ENCODE measurements at places on chromosomes 11 and 22. TPM values are rescaled to one million over a fixed set of nuclear protein-coding genes. Genes with fewer than 3 reads are reported as not detected.

DNA sequence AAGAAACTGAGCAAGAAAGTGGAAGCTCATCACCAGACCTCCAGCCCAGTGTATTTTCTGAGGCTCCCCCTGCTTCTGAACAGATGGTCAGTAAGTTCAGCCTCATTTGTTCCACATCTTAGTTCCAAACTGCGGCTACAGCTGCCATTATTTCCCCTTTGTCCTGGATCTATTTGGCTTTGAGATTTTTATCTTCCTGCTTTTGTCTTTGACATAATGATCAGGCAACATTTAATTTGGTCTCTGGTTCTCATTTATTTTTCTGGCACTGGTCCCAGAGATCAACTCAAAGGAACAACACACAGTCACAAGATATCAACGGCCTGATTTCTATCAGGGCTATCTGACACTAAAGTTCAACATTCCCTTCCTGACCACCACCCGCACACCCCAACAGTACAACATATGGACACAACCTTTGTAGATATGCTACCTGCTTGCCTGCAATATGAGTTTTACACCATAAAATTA is 137.5 kb downstream of the FAM76B start:
- no peak for DNase-seq

DNA sequence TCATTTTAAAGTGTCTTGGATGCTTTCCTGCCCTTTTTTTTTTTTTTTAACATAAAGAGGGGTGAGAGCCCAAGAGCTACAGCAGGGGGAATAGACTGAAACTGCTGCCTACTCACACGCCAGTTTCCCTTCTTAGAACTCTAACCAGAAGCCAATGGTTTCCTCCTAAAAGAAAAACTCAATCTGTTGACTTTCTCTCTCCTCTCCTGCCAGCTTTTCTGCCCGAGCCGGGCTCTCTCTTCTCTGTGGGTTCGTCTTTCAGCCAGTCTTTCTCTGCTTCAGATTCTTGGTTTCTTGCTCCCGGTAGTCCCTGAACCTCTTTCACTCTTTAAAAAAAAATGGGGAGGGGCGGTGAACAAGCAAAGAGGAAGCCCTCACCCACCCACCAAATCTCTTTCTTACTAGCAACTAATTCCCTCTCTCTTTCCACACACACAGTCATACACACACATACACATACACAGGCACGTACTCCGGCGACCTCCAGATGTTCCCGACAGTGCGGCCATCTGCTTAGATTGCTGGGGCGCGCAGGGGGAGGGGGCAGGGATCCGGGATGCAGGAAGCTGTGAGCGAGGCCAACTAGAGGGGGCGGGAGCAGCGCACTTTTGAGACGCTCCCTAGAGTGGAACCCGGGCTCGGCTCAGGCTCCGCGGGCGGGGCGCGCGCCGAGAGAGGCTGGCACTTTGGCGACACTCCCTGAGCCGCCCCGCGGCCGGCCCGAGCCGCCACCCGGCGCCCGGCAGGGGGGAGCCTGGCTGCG is 444 bp upstream of the TSKU start:
- DNase-seq: peak; percentile 97

DGAT2 gene
- 7.6 TPM for total RNA-seq

SLCO2B1 gene
- not detected for total RNA-seq

- DNase-seq: no peak
Observed at GRCh38 chr11:134474942-134475341, 62.9 kb upstream of the B3GAT1 start.

DNA sequence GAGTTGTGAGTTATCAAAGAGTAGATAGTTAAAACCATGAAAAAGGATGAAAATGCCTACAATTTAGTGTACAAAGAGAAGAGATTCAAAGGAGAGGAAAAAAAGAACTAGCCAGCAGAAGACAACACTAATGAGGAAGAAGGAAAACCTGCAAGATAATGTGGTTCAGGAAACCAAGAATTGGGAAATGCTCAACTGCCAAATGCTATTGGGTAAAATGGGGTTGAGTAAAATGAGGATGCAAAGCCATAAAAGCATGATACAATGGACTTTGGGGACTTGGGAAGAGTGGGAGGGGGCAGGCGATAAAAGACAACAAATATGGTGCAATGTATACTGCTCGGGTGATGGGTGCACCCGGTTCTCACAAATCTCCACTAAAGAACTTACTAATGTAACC is 7.6 kb upstream of the OR52K2 start:
- DNase-seq: no peak

SOX6 gene
- total RNA-seq: not detected

GRCh38 chr22:28737701-28738100 is 3.9 kb downstream of the CHEK2 start:
- DNase-seq: no peak

- DNase-seq: no peak
Observed at GRCh38 chr22:33975841-33976240, 55.6 kb upstream of the LARGE1 start.

GRCh38 chr22:17103351-17103750 is 17.8 kb downstream of the TMEM121B start:
- DNase-seq: no peak
